ENCODE measurements at places on chromosomes 11 and 22.
A peak's percentile ranks its signal among the peaks of the same experiment; 100 is the strongest.

- no peak for DNase-seq
These were observed 717.9 kb downstream of the OPCML start for GRCh38 chr11:132814410-132814809.

GRCh38 chr11:120703358-120704152, 192.0 kb downstream of the GRIK4 start:
- DNase-seq = no peak

- DNase-seq = no peak
These were observed 127.4 kb downstream of the ELP4 start for GRCh38 chr11:31636983-31637382.

DNA sequence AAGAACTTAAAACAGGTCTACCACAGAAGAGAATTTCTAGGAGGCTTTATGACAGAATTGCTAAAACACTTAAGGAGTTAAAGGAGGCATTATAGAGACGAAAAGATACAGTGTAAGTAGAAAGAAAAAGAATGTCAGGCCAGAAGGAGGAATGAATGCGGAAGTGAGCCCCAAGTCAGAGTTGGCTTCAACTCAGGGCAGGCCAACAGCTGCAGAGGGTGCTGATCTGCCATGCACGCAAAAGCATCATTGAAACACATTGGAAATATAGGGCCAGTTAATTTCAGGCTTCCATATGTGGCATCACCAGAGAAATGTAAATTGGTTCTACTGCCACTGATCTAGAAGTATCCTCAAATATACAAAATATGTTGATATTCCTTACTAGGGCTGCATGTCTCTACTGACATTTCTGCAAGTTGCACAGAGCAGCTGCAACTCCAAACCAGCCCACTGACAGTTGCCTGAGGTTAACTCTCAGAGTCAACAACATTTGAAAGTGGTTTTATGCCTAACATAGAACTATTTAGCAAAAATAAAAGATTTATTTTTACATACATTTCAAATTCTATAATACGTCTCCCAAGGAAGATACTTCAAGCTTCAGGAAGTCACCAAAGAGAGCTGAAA, 324.1 kb downstream of the C11orf87 start:
- DNase-seq = no peak

- peak; percentile 34 for DNase-seq
These were observed 42.2 kb upstream of the FAM181B start for GRCh38 chr11:82775736-82776346.

DNA sequence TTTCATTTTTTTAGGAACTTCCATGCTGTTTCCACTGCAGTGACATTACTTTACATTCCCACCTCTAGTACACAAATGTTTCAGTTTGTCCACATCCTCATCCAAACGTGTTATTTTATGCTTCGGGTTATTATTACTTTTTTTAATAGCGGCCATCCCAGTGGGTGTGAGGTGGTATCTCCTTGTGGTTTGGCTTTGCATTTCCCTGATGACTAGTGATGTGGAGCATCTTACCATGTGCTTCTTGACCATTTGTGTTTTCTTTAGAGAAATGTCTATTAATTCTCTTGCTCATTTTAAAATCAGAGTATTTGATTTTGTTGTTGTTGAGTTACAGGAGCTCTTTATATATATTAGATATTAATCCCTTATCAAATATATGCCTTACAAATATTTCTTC, 70.3 kb upstream of the ANO1 start:
- no peak for DNase-seq

GRCh38 chr22:17749605-17750395, 24.5 kb downstream of the BID start:
- DNase-seq = no peak

DNA sequence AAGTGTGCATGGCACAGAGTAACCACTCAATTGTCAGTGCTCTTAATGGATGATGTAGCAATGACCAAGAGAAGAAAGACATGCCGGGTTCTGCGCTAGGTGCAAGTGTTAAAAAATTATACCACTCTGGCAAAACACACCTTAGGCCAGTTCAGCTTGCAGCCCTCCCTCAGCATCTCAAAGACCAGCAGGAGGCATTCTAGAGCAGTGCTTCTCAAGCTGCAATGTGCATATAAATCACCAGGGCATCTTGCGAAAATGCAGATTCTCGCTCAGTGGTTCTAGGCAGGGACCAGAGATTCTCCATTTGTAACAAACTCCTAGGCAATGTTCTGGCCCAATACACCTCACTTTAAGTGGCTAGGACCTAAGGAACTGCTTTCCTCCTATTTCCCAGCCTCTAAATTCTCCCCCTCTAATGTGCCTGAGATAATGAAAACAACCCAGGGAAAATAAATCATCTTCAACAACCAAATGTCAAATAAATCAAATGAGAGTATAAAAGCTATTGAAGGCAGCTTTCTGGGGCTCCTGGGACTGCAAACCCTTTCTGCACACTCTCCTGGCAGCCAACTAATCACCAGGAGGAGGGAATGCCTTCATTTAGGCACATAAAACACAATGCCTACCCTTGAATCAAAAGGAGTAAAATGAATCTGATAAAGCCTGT, 337.2 kb upstream of the API5 start:
- no peak for DNase-seq

GRCh38 chr22:29331213-29331612, 15.7 kb upstream of the RASL10A start:
- no peak for DNase-seq

- no peak for DNase-seq
These were observed 17.5 kb downstream of the PPP6R2 start for GRCh38 chr22:50360578-50360977.

GRCh38 chr11:111631666-111632039, 29.4 kb downstream of the SIK2 start:
- peak; percentile 19 for DNase-seq

DNA sequence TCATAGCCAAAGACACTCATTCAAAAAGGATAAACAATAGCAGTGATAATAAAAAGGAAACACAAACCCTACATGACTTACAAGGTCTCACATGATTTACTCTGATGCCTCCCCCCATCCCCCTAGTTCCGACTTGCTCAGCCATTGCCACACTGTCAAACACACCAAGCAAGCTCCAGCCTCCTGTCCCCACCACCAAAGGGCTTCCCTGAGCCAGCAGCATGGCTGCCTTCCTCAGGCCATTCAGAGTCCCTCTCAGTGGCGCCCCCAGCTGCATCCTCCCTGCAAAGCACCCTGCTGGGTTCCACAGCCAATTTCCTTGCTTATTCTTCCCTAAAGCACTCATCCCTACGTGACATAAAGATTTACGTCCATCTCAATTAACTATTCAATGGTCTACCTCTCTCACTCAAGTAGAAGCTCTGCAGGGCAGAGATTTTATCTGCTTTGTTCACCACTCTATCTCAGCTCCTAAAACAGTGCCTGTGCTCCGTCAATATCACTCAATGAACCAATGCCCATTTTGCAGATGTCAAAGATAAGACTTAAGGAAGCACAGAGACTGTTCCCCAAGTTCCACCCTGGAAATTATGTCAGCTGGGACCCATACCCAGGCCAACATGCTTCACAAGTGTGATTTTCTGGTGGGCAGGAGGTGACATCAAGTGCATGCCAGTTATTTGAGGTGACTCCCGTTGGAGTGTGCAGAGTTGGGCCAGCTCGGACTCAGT, 106.9 kb downstream of the SYN3 start:
- DNase-seq = no peak

GRCh38 chr11:5815534-5815933, 6.8 kb downstream of the OR52N2 start:
- DNase-seq = no peak

DNA sequence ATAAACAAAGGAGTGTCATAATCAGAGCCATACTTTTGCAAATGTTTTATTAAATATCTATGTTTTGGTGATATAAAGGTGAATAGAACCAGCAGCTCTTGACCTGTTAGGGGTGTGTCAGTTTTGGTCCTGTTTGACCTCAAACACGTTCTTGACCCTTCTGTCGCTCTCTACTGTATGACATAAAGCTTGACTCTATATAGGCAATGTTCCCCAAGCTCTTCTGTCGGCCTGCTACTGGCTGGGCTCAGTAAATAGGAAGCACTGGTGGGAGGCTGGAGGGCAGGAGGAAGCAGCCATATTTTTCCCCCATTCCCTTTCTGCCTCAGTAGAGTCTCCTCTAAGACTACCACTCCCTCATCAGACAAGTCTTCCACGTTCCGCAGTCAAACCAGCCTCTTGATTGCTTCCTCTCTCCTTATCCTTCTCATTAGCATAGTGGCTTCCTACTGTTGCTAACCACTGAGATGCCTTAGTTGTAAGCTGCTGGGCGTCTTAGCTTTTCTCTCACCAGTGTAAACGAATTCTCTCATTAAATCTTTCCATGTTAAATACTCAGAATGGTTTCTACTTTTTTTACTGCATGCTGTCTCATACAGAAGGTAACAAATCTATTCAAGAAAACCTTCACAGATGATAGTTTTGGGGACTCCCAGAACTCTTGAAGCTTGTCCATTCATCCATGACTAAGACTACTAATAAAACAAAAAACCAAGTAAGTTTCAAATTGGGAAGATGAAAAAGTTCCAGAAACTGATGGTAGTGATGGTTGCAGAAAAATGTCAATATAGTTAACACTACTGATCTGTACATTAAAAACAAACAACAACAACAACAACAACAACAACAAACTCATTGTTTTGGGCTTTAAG, 3.3 kb downstream of the NPAT start:
- DNase-seq = no peak

GRCh38 chr22:48088251-48088650, 1325.8 kb downstream of the TBC1D22A start:
- DNase-seq = no peak

GRCh38 chr11:27217496-27217895, 145.5 kb downstream of the CCDC34 start:
- DNase-seq = no peak

- peak; percentile 85 for DNase-seq
These were observed 1.9 kb downstream of the POLD4 start for GRCh38 chr11:67351275-67352005.

DNA sequence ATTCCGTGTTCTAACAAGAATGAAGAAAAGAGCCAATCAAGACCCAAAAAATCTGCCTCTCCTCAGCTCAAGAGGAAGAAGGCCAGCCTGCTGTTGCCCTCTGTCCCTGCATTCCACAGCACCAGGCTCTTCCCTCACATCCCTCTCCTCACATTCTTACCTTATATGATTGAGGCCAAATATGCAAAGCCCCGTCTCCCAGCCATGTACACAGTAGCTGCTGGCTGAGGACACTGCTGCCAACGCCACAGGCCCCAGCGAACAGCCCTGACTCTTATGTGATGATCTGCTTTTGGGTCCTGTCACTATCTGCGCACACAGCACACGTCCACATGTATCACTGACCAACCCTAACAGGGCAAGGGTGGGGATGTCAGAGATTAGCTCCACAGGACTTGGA, 60.2 kb downstream of the MICAL3 start:
- no peak for DNase-seq

DNA sequence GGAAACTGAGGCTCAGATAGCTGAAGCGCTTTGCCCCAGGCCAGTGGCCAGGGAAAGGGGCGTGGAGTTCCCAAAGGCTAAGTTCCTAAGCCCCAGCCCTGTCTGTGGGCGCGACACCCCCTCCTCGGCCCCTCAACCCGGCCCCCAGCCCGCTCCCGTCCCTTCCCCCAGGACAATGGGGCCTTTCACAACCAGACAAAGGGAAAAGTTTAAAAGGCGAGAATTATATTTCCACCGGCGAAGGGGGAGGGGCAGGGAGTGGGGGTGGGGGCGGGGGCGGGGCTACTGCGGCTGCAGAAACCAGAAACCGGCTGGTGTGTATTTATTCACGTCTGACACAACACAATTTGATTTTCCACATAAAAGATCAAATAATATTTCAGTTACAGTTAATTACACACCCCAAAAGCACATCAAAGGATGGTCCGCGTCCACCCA, 192.1 kb downstream of the MN1 start:
- no peak for DNase-seq

DNA sequence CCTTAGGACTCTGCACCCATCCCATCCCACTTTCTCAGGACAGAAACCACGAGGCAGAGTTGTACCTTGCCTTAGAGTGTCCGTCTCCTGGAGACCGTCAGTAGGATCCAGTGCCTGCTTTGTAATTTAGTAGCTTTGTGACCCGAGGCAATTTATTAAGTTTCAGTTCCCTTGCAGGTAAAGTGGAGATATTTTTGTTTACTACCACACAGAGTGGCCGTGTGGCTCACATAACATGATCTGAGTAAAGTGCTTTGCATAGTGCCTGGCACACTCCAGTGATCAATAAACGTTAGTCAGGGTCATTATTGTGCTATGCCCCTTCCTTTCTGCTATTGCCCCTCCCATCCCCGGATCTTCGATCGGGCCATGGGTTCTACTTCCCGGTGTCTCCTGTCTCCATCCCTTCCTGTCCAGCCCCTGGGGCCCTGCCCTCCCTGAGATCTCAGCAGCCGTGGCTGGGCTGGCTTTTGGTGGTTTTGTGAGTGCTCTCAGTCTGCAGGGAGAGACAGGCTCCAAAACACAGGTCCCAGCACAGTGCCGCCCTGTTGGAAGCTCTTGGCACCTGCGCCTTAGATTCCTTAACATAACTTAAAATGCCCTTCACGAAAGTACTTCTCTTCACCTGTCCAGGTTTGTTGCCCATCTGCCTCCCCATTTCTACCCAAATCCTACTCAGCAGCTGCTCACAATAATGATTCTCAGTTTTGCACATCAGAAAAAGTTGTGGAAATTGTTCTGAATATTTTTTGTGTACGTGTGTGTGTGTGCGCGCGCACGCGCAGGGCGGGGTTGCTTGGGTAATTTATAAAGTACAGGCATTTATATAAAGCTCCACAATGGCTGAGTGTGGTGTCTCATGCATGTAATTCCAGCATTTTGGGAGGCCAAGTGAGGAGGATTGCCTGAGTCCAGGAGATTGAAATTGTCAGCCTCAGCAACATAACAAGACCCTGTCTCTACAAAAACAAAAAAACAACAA, 753.7 kb downstream of the NTM start:
- DNase-seq = no peak

GRCh38 chr11:57124505-57124904, 57.2 kb upstream of the LRRC55 start:
- DNase-seq = no peak

DNA sequence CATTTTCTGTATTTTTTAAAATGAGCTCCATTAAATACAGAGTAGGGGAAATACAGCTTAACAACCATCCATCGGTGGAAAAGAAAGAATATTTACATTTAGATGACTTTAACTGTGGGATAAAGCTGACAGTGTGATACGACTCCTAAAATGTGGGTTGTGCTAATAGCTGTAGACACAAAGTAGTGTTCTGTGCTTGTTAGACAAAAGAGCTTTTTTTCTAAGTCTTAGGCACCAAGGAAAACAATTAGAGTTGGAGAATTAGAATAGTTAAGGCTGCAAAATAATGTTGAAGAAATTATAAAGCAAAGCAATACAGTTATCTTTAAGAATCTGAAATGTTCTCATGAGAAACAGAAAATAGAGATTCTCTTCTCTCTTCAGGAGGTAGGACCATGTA, 307.7 kb upstream of the KIRREL3 start:
- no peak for DNase-seq

DNA sequence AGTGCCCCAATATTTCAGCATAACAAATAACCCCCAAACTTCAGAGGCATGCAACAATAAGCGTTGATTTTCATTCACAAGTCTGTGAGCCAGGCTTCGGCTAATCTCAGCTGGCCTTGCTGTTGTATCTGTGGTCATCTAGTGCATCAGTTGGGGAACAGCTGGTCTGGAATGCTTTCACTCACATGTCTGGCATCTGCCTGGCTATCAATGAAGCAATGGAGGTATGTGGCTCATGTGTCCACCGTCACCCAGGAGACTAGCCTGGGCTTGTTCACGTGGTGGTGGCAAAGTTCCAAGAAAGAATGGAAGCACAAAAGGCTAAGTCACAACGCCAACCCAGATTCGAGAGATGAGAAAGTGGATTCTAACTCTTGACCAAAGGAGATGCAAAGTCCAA, 304.8 kb upstream of the ISX start:
- no peak for DNase-seq
